ENCODE measurements at places on chromosomes 12 and 14. TPM values are rescaled to one million over a fixed set of nuclear protein-coding genes. Genes with fewer than 3 reads are reported as not detected.

REM2 gene
- total RNA-seq = under 0.01 TPM

PLEKHG7 gene
- total RNA-seq = not detected

DPY19L2 gene
- total RNA-seq = 1.9 TPM

PRKAB1 gene
- total RNA-seq = 25.2 TPM

ANO6 gene
- 62.7 TPM for total RNA-seq

NUDT4 gene
- total RNA-seq = 188 TPM

TMEM179 gene
- total RNA-seq = not detected

PCNX1 gene
- 40.1 TPM for total RNA-seq

SOX5 gene
- 0.30 TPM for total RNA-seq

VDR gene
- under 0.01 TPM for total RNA-seq

TAS2R19 gene
- 4.0 TPM for total RNA-seq

INSM2 gene
- total RNA-seq = not detected

DBX2 gene
- total RNA-seq = not detected

BTG1 gene
- total RNA-seq = 9.4 TPM

RNFT2 gene
- total RNA-seq = 1.3 TPM

IGFBP6 gene
- 13.1 TPM for total RNA-seq

All from epithelial cell of umbilical artery (primary cell).